GM10248 (cell line): ENCODE measurements at places on chromosomes 12 and 14.

GRCh38 chr12:41920355-41920754, 224.3 kb downstream of the GXYLT1 start:
- no peak for DNase-seq

DNA sequence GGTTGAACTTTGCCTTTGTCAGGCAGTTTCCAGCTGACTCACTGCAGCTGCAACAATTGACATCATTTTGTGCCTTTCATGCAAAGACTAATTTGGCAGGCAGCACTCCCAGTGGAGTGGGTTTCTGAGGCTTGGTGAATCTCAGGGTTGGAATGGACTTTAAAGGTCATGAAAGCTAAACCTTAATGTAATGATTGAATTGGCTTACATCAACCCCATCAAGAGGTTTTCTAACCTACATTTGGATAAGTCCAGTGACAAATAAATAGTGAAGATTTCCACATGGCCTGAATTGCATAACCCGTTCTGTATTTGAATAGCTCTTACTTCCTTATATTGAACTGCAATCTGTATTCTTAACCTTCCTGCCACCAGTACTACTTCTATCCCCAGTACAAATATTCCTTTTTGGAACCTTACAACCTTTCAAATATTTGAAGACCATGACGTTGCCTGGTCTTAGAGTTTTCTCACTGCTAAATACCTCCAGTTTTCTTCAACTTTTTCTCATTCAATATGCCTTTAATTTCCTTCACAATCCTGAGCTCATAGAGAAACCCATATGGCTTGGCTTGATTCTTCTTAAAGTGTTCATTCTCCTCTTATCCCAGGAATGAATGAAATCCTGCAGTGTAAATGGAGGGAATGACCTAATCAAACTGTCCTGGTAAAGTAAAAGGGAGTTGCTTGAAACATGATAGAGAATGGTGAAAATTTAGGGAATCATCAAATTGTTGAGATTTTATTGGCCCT, 168.1 kb upstream of the NOVA1 start:
- no peak for DNase-seq

- DNase-seq: no peak
These were observed 53.9 kb downstream of the HNRNPC start for GRCh38 chr14:21215130-21215878.

DNA sequence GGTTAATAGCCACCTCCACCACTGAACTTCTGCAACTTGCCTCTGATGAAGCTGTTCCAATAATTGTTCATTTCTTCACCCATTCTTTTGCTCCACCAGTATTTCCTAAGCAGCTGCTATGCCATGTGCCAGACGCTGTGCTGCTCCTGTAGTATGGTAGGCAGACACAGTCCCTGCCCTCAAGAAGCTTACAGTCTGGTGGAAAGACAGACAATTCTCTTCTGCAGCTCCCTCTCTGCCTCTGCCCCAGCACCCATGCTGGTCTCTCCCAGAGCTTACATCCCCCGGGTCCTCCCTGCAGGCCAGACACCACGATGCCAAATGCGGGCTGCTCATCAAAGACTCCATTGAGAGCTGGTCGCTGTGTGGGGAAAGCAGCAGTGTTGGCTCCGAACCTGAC, 111.6 kb upstream of the ESRRB start:
- DNase-seq: no peak

DNA sequence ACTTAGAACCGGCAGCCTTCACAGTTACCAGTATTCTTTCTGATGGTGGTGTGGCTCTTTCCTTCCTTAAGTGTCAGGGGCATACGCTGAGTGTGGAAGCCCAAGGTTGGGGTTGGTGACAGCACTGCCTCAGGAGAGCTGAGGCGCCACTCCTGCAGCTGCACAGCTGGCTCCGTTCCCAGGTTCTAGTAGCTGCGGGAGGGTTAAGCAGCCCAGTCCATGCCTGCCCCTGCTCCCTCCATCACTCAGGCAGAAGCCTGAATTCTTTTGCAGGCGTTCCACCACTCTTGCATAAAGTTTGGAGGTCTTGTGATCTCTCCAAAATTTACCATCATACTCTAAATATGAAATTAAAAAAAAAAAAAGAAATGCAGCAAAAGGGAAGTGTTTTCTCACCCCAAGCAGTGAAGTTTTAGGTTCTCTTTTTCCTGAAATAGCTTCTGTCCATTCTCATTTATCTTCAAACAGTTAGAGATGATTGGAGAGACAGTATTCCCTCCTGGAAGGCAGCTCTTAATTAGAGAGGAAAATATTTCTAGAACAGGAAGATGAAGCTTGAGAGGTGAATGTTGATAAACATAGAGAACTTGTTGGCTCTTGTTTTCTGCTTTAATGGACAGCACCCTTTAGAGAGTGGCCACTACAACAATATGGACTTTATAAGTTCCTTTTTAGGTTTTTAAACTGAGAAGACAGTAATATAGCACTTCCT, 136.1 kb downstream of the FGD4 start:
- no peak for DNase-seq

DNA sequence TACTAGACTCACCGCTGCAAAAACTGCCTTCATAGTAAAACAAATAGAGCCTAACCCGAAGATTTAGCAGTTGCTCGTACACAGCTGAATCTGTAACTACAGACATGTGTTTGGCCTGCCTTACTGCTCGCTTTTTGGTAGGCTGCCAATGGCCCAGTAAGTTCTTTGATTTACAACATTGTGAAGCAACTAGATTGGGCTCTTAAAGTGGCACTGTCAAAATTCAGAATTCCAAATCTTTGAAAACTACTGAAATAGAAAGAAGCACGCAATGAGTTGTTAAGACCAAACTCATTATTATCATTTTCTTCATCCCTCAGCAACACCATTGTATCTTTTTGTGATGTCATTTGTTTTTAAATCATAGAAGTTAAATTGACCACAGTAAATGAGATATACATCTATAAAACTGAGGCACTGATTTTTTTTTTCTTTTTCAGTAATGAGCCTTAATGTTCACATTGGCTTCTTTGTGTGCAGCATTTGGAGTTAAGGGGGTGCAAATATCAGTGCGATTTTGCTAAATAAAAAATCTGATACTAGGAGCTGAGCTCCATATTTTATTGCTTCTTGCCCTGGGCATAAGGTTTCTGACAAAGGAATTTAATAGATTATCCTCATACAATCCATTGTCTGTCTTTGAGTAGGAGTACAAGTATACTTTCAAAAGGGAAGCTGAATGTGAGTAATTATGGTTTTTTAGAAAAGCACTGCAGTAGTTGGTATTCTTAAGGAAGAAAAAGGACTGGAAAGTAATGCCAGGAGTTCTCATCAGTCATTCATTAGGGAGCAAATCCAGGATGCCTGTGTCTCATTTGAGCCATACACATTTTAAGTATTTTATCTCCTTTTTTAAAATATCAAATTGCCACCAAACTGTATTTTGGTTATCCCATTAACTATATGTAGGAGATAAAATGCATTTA, 138.5 kb downstream of the KICS2 start:
- DNase-seq: no peak

DNA sequence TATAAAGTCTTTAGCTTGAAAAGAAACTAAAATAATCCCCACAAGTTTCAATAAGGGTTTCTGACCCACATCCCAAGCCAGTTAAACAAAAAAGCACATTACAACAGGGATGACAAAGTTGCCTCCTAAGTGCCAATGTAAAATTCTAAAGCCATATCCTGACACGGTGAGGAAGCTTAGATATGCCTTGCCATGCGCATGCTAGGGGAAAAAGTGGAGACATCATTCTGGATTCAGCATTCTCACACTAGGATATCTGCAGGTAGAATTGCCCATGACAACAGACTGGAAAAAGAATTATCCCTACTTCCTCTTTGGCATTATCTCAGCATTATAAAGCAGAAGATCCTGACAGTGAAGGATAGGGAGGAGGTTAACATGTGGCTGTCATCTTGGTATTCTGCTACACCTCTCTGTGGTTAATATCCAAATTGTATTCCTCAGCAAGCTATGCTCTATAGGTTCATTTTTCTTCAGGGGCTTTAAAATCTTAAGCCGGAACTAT, 4.9 kb downstream of the DUSP6 start:
- DNase-seq: no peak

DNA sequence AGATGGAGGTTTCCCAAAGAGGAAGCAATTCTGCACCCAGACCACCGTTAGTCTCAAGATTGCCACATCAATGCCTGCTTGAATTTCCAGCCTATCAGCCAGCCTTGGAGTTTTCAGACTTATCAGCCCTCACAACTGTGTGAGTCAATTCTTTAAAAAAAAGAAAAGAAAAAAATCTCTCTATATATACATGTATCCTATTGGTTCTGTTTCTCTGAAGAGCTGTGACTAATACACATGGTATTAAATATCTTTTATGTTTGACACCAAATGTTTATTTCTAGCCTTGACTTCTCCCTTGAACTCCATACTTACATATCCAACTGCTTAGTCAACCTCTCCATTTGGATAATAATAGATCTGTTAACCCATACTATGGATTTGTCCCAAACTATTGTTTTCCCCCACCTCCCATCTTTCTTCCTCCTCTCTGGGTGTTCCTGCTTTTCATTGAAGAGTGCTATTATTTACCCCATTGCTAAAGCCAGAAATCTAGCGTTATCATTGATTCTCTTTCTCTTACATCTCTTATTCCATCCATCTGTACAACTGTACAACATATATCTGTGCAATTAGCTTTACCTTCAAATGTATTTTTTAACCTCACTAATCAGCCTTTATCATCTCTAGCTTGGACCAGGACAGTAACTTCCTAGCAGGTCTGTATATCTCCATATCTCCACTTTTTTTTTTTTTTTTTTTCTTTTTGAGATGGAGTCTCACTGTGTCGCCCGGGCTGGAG, 22.7 kb upstream of the EID3 start:
- DNase-seq: no peak

GRCh38 chr14:90302529-90303303, 29.0 kb downstream of the NRDE2 start:
- DNase-seq: no peak

- DNase-seq: no peak
These were observed 10.2 kb upstream of the FLRT2 start for GRCh38 chr14:85519661-85520305.

DNA sequence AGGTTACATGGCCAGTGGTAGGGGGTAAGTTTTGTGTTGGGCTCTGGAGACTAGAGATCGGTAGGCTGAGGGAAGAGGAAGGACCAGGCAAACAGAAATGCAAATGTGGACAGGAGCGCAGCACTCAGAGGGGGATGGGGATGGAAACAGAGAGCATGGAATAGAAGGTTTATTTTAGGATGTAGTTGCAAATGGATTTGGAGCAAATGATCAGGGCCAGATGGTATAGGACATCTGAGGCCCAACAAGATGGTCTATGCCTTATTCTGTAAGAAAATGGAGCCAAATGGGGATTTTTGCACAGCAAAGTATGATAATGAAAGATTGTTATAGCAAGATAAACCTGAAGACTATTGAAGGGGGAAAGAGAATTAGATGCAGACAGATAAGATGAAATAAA, 102.5 kb upstream of the PTPRB start:
- DNase-seq: no peak

- no peak for DNase-seq
These were observed 26.4 kb downstream of the SFSWAP start for GRCh38 chr12:131737150-131737827.

- no peak for DNase-seq
These were observed 67.6 kb upstream of the GPATCH2L start for GRCh38 chr14:76083796-76084765.

- no peak for DNase-seq
These were observed 18.0 kb downstream of the PHLDA1 start for GRCh38 chr12:76013603-76014002.

GRCh38 chr12:52633383-52633782, 15.0 kb upstream of the KRT73 start:
- no peak for DNase-seq

DNA sequence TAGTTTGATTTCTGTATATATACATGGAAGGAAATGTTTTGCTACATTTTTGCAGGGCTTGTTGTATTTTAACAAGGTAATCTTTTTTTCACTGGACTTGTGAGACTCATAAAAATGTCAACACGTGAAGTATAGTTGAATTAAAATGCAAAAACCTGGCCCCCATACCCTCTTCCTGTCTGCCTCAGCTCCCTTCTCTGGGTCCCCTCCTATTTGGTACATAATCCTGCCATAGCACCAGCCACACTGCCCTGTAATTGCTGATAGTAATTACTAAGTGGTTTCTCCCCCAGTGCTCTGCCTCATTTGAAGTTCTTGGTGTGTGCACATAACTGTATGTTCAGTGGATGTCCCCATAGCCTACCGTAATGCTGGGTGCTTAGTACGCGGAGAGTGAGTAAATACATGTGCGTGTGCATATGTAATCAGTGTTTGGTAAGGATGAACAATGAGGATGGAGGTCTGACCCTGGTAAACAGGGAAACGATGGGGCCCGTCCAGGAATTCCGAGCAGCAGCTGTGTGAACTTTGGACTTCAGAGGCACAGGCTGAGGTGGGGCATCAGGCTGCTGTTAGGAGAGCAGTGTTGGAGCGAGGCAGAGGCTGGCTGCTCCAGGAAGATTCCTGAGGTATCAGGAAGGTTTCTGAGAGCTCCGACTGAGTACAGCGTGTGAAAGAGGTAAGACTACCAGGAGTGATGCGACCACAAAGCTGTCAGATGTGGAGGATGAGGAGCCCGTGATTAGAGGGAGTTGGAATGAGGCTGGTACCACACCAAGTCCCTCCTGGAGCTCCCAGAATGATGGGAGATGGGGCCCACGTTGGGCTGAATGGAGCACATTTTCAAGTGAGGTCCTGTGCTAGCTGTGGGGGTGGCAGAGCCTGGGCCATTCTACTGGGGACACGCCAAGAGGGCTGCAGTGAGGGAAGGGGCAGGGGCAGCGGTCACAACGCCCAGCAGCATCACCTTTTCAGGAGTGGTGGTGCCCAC, 106.8 kb downstream of the PELI2 start:
- DNase-seq: no peak

DNA sequence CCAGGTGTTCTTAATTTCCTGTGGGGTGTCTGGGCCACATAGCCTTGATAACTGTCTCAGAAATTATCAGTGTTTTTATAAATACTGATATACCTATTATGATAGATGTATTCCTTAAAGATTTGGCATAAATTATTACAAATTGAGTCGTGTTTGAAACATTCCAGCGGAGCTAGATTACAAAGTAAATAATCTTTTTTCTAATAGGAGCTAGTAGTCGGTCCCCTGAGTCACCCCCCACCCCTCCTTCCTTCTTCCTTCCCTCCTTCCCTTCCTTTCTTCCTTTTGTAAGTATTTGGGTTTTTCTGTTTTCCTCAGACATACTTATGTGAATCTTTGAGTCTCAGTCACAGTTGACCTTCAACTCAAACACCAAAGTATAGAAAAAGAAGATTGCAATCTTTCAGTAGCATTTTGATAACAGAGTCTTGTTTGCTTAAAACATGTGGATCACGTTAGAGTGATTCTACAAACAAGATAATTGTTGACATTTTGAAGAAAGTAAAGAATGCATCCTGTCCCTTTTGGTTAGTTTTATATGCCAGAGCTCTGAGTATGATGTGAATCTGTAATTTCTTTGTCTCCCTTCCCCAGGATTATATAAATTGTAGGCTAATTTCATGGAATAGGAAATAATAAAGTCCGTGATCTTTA, 264.0 kb downstream of the FUT8 start:
- DNase-seq: no peak
